AG10803 (cell line): ENCODE measurements at places on chromosomes 12 and 14.

DNA sequence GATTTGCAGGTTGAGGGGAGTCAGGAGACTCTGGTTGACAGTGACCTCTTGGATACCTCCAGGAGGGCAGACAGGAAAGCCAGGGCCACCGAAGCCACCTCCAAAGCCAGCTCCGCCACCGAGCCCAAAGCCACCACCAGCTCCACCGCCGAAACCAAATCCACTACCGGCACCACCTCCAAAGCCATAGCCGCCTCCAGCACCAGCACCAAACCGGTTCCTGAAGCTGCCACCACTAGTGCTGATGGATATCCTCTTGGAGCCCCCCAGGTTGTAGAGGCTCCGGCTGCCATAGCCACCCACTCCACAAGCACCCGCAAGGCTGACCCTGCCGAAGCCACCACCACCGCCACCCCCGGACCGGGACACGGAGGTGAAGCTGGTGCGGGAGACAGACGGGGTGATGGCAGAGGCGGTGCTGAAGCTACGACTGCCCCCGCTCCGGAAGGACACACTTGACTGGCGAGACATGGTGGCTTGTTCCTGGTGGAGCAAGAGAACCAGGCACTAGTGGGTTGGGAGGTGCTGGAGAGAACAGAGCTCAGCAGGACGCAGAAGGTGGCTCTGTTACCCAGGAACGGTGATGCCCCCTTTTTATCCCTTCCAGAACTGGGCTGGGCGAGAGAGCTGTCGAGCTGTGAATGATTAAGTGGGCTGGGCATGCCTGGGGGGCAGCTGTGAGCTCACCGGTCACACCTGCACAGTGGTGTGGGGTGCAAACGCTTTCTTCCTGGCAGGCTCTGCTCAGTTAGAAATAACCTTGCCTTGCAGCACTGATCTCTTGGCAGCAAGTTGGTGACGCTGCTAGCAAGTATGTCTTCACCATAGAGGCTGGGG lies at the start of gene KRT5:
Gene KRT5, minus strand, starts transcription at position 569 of the 837 bp plus-strand sequence. Its CDS starts 98 bp downstream, at position 471.
- no peak for DNase-seq

DNA sequence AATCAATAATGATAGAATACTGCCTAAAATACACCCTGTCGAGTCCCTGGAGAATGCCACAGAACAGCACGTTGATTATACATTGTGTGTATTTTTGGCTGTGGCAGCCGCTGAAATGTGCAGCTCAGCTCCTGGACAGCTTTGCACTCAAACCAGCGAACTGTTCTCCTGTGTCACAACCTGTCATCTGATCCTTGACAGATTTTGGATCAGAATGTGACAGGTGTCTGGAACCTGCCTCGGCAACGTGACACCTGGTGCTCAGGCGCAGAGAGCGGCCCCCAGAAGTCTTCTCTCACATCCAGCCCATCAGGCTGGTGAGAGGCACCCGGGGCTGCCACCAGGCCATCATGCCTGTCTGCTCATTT lies 19.3 kb downstream of the MVK start:
- DNase-seq: no peak

- DNase-seq: no peak
Observed at GRCh38 chr14:86013641-86014040, 483.7 kb downstream of the FLRT2 start.

- no peak for DNase-seq
Observed at GRCh38 chr12:86293682-86294240, 37.6 kb upstream of the MGAT4C start.

GRCh38 chr12:66398931-66399910 lies 96.9 kb downstream of the HELB start:
- DNase-seq: no peak

DNA sequence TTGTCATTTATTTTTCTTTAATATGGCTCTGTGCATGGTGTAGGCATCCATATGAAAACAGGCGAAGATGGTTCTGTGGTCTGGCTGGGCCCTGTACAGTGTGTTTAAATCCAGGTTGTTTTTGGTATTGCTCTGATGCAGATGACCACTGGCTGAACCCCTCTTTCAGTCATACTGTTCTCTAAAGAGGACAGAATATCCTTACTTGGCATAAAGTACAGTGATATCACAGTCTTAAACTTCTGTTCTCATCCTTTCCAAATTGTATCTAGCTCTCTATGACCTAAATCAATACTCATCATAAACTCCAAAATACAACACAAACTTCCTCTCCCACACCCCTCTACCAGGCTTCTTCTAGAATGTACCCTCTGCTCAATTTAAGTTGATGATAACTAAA lies 252.7 kb upstream of the FAR2 start:
- no peak for DNase-seq

DNA sequence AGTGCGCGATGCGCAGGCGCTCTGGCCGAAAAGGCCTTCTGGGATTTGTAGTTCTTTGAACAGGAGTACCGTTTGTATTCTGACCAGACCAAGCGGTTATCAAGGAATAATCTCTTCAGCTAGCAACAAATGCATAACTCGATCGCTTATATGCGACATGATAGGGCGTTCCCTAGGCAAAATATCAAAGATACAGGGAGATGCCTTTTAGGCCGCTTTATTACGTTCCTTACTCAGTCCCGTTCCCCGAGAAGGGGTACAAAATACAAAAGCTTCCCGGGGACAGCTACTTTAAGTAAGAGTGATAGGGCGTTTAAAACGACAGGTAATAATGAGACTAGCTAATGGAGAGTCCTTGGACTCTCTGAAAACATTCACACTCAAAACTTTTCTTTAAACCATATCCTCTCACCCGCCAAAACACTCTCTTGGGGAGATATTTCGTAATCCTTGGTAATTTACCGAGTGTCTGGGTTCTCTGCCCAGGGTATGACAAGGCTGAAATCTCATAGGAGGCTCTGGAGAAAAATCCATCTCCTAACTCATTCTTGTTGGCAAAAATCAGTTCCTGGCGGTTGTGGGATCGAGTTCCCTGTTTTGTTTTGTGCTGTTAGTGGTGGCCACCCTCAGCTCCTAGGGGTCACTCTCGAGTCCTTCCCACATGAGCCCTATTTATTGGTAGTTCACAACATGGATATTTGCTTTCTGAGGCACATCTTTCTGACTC lies 412 bp upstream of the SNW1 start:
- DNase-seq: peak; percentile 65

GRCh38 chr12:102436867-102437266 lies 43.5 kb downstream of the IGF1 start:
- DNase-seq: no peak

DNA sequence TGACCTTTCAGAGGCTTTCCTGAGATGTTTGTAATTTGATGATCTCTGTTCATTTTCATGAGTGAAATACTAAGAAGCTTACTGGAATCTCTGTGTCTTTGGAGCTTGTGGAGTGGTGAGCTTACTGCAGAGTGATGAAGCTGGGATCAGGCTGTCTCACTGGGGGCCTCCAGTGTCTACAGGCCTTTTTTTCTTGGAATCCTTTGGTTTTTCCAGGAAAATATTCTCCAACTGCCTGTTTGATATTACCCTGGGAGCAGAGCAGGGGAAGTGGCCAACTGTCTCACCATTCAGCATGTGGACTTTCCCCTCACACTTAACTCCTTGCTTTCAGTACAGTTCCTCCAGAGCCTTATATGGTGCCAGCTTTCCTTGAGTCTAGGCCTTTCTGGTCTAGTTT lies 62.0 kb upstream of the KCNA1 start:
- no peak for DNase-seq

DNA sequence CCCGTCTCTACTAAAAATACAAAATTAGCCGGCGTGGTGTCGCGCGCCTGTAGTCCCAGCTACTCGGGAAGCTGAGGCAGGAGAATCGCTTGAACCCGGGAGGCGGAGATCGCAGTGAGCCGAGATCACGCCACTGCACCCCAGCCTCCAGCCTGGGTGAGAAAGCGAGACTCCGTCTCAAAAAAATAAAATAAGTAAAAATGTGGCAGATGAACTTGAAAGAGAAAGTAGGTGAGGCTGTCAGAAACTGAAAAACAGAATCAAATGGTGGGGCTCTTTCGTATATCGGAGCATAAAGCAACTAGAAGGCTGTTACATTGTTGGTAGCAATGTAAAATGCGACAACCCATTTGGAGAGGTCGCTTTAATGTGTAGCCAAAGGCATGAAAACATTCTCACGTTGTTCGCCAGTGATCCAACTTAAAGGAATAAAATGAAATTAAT lies 767 bp upstream of the CCNT1 start:
- DNase-seq: peak; percentile 2

- DNase-seq: no peak
Observed at GRCh38 chr14:76778546-76779215, 17.4 kb downstream of the VASH1 start.

DNA sequence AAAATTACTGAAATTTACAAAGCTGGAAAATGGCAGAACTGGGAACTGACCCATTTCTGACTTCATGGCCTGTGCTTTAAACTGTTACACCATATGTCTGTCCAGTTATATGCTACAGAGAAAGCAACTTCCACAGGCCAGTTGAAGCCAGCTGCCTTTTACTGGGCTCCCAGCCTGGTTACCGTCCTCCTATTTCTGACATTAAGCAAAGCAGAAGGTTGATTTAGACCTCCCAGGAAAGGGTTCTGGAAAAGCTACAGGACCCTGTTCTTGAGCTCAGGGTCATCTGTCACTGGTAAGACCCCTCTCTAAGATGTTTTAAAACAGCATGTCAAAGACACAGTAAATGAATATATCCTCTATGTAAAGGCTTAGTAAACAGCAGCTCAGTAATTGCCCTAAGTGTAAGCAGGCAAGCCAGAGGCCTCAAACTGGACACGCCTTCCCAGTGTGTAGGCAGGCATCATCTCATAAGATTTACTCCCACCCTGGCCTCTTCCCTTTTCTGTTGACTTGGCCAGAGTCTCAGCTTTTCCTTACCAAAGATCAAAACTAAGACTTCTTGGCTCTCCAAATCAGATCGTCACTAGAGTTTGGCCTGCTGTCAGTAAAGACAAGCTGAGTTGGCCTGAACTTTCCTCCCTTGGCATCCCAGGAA lies 55.4 kb upstream of the RNU6-8 start:
- peak; percentile 16 for DNase-seq

DNA sequence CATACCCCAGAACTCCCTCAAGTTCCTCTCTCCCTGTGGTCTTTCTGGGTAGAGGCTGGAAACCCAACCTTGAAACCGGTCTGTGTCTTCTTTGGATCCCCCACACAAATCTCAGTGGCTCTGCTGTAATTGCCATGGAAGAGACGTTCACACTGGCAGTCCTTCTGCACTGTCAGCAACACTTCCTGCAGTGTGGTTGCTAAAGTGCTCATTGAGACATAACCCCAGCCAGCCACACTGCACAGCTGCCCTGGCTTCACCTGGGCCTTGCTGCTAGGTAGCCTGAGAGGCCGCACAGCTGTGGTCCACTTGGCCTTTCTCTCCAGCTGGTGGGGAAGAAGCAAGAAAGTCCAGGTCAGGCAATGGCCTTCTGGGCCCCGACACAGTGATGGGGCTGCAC lies 2.4 kb downstream of the GZMH start:
- no peak for DNase-seq

DNA sequence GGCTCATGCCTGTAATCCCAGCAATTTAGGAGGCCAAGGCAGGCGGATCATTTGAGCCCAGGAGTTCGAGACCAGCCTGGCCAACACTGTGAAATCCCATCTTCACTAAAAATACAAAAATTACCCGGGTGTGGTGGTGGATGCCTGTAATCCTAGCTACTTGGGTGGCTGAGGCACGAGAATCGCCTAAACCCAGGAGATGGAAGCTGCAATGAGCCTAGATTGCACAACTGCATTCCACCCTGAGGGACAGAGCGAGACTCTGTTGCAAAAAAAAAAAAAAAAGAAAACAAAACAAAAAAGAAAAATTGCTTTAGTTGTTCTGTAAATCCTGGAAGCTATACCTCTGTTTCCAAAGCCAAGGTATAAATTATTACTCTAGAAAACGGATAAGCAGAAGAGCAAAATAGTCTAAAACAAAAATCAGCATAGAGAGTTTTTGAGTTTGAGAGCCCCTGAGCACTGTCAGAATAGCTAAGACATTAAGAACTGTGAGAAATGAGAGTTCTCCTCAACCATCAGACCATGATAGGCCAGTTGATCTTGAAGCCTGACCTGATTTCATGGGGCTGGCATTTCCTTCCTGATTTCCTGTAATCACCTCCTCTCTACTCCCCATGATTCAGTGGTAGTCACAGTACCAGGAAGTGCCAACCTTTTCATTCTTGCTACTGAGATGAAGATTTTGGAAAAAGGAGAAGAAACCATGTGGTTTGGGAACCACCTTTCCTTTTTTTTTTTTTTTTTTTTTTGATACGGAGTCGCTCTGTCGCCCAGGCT lies 31.7 kb downstream of the ATP2A2 start:
- peak; percentile 74 for DNase-seq

- DNase-seq: no peak
Observed at GRCh38 chr12:22256041-22256441, 78.5 kb downstream of the ST8SIA1 start.

GRCh38 chr12:68114606-68115005 lies 44.9 kb downstream of the IFNG start:
- no peak for DNase-seq

- DNase-seq: no peak
Observed at GRCh38 chr12:42468341-42468821, 121.2 kb downstream of the PRICKLE1 start.

GRCh38 chr14:97806891-97807290 lies 1009.7 kb downstream of the VRK1 start:
- no peak for DNase-seq

DNA sequence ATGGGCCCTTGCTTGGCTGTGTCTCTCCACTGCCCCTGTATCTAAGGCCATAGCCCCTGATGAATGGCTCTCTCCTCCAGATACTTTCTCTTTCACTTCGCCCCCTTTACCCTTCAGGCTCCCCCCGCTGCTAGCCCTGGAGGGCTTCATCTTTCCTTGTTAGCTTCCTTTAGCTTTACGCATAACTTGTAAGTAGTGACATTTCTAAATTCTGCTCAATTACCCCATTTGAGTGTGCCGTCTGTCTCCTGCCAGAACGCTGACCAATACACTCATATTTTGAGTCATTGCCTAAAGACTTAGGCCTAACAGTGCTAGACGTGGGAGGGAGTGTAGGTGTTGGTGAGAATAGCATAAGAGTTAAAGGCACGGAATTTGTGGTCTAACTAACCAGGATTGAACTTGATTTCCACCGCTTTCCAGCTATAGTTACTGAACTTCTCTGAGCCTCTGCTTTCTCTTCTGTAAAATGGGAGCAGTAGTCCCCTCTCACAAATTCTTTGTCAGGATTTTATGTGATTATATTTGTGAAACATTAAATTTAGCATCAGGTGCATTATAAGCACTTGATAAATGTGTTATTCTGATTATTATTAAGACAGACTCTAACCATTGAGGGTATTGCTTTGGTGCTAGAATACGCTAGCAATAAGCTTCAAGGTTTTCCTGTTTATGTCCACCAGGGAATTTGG lies 129.3 kb downstream of the ZFP36L1 start:
- peak; percentile 36 for DNase-seq

DNA sequence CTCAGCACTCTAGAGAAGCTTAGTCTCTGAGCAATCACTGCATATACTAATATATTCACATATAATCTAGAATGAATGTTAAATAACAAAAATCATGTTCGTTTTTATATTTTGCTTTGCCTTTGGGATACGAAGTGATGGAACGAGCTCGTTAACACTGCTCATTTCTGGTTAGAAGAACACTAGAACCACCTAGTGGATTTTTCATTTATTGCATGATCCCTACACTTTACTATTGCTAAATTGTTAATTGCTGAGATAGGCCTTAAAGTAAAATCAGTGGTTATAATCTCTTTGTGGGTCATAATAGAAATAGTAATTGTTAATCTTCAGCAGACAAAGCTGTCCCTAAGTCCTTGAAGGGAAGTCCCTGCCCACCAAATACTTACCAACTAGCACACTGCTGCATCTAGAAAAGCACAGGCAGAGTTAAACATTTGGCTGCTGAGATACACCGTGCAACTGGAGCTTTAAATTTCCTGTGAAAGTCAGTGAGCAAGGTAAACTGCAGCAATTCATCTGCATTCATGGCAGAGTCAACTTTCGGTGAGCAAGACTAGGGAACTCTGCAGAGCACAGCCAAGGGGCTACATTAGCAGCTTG lies 353.7 kb downstream of the APAF1 start:
- DNase-seq: peak; percentile 48
